ENCODE measurements at places on chromosomes 6 and 20.

GRCh38 chr6:150924808-150925589 lies 59.5 kb downstream of the MTHFD1L start:
- peak; percentile 75 for DNase-seq

DNA sequence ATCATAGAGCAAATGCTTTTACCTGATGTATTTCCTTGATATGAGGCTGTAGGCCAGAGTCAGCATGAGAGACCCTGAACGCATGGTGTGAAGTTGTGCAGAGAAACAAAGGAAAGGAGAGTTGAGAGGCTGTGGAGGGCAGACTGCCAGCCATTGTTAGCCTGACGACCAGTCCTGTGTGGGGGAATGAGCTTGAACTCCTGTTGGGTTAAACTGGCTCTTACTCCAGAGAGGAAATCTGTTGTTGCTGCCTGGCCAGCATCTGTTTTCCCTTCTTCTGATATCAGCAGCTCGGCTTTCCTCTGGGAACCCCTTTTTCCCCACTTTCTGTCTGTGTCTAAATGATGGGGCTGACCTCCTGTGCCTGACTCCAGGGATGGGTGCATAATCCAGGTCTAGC lies 158.2 kb upstream of the ZFP64 start:
- DNase-seq = no peak

- DNase-seq = no peak
Measured at GRCh38 chr6:80793411-80793810, 686.9 kb downstream of the BCKDHB start.

GRCh38 chr6:85865420-85866369 lies 223.0 kb upstream of the SYNCRIP start:
- DNase-seq = no peak

DNA sequence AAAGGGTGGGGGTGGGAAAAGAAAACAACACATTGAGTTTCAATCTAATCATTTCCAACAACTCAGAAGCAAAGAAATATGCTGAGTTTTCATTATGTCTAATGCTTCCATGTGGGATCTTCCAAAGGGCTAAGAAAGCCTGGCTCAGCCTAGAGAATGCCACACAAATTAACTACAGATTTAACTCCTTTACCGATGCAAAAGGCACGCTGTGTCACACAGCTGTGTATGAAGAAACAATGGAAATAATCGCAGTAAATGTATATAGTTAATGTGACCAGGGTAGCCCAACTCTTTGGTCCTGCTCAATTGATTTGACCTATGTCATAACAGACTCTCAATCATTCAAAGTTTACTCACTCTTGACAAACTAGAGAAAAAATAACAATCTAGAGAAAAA lies 17.8 kb downstream of the B4GALT5 start:
- DNase-seq = no peak

- no peak for DNase-seq
Measured at GRCh38 chr6:117354671-117355070, 71.1 kb downstream of the ROS1 start.

DNA sequence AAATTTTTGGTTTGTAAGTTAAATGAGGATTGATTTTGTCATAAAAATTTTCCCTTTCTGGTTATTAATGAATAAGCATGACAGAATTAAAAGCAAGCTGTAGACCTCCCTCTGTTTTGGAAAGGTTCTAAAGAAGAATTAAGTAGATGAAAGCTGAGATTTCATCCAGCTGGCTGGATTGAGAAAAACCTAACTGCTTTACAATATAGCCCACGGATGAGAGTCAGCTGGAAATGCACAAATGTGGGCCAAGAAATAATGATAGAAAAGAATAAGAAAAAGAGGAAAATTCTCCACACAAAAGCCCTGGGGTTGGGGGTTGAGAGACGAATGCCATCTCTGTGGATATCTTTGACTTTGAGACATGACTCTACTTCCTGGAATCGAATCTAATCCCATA lies 631.6 kb downstream of the HDGFL1 start:
- DNase-seq = no peak

GRCh38 chr6:157462956-157463742 lies 82.2 kb downstream of the ZDHHC14 start:
- DNase-seq = no peak

GRCh38 chr6:155645325-155645724 lies 189.7 kb upstream of the NOX3 start:
- no peak for DNase-seq

DNA sequence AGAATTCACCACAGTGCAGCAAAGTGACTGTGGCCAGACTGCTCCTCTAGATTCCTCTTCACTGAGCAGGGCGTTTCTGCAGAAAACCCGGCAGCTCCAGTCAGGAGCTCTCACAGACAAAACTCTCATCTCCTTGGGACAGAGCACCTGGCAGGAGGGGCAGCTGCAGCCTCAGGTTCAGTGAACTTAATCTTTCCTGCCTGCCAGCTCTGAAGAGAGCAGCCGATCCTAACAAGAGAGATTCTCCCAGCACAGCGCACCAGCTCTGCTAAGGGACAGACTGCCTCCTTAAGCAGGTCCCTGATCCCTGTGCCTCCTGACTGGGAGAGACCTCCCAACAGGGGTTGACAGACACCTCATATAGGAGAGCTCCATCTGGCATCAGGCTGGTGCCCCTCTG lies 1065.5 kb downstream of the GRIK2 start:
- DNase-seq = no peak

GRCh38 chr6:147384737-147385710 lies 123.5 kb upstream of the SAMD5 start:
- DNase-seq = no peak

DNA sequence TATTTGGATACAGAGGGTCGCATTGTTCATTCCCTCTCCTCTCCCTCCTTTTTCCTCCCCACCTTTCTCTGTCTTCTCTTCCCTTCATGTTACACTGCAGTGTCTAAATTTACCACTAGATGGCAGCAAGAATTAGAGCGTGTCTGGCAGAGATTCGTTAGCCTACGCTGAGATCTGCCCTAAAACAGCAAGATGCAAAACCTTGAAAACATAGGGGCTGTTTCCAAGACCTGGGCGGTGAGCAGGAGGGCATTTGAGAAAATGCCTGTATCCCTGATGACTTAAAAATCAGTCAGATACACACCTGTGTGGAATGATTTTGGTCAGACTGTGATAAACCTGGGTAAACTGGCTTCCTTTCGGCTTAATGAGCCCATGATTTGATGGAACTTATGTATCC lies 101.5 kb upstream of the ISM1 start:
- DNase-seq = peak; percentile 76

- DNase-seq = peak; percentile 47
Measured at GRCh38 chr20:23114018-23114417, 27.9 kb upstream of the CD93 start.

GRCh38 chr20:56995635-56996075 lies 270.8 kb downstream of the BMP7 start:
- peak; percentile 50 for DNase-seq

GRCh38 chr6:39834278-39834677 lies 42.1 kb downstream of the DAAM2 start:
- DNase-seq = no peak

DNA sequence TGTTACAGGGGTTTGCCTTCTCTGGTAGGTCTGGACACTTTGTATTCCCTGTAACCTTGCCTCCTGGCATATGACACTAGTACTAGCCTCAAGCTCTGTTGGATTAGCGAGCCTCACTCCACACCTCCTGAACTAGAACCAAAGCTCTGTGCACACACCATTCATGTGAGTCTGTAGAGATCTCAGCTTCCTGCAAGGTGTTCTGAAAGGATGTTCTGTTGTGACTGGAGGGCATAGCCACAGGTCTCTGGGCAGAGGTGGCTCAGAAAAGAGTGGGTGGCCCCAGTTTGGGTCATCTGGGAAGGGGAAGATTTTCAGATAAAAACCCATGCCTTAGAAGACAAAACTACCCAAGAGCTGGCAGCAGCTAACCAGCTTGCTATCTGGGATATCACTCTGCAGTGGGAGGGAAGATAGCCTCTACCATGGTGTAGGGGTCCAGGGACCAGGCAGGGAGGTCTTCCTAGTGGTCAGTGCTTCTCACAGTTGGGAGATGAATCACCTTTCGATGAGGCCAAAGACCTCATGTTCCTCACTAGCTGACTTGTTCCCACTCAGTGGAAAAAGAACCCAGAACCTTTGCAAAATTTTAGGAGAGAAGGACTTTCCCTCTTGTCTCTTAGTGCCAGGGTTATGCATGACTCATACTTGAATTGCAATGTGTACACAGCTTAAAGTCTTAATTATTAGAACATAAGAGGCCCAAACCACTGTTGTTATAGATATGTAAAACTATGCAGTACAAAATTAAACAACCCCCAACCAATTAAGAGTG lies 41.4 kb downstream of the HLA-F start:
- DNase-seq = no peak

DNA sequence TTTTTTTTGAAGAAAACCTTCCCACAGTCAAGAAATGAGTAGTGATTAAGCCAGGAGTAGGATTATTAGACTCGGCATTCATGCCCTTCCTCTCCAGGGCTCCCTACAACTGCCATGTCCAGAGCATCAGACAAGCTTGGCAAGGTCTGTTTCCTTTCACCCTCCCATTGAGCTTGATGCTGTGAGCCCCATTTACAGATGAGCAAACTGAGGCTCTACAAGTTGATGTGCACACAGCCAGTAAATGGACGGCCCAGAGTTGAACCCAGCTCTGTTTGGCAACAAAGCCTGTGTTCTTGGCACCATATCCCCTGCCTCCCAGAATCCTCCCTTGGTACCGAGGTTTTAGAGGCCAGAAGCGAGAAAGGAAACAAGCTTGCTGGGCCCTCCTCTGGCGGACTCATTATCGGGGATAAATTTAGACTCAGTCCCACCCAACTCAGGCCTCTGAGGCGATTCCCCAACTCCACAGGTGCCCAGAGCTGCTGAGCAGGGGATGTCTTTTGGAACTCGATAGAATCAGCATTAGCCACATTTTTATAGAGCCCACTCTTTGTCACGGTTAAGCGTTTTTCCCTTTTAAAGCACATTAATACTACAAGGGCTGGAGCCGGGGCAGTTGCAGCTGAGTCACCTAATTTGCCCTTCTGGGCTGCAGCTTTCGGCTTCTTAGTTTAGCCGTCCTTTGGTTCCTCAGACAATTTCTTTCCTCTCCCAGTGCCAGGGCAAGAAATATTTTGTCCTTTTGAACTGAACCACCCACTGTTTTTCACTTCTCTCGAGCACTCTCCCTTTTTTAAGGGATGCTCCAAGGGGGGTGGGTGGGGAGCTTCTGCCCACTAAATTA lies 23.0 kb upstream of the NFATC2 start:
- no peak for DNase-seq

GRCh38 chr20:45419188-45420091 lies 3.5 kb downstream of the PIGT start:
- no peak for DNase-seq

DNA sequence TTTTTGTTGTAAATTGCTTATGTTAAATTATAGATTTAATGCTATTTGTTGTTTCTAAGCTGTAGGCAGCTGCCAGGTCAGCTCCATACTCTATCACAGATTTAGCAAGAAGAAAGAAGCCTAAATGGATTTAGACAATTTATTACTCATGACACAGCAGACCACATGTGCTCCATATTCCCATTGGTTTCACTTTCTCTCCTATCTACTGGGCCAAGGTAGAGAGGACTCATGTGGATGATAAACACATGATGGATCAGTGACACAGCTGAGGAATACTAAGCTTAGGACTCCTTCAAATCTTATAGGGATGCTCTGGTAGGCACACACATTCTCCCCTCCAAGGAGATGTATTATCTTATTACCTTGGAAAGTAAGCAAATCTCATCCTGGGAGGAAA lies 553.0 kb upstream of the ADGRB3 start:
- no peak for DNase-seq

DNA sequence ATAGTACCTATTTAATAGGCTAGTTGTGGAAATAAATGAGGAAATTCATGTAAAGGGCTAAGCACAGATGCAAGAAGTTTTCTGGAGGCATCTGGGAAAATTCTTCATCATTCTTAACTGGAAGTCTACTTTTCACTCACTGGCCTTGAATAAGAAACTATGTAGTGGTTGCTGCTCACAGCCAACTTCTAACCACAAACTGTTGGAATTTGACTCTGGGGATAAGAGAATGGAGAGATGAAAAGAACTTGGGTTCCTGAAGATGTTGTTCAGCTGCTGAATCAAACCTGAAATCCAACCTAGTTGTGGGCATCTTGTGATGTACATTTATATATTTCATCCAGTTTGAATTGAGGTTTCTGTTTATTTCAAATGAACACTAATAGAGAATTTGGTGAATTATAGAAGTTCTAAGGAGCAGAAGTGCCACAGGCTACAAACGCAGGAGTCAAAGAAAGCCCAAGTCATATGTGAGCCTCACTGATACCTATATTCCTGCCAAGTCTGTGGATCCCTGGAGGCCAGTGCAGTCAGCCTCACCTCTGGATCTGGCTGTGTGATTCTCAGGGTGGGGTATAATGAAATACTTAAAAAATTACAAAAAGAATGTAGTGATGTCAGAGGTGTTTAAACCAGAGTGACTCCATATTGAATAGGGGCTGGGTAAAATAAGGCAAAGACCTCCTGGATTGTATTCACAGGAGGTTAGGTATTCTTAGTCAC lies 18.7 kb upstream of the MEI4 start:
- no peak for DNase-seq

DNA sequence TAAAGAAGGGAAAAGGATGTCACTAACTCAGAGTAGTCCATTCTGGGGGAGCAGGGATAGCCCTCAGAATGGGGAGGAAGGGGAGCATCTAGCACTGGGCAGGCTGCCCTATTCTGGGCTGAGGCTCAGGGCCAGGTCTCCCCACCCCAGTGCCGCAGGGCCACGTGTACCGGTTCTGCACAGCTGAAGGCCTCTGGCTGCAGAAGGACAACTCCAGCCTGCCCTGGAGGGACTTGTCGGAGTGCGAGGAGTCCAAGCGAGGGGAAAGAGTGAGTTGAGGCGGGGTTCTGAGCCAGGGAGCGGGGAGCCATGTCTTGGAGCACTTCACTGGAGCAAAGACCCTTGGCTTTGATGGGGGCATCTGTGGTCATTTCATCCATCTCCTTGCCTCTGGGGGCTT lies 17.0 kb downstream of the GLP1R start:
- no peak for DNase-seq

DNA sequence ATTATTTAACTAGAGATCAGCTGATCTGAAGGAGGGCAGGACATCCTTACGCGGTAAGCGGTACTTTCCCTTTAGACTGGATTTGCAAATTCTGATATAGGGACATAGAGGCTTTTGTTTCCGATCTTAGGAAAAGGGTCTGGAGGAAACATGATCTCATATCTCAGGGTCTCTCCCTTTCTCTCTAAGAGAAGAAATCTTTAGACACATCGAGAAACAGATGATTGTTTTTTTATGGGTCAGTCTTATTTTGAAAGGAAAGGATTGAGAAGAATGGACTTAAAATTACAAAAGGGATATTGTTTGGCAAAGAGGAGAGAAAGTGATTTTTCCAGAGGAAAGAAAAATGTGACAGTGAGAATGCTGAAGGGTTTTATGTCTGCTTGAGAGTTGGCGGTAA lies 83.9 kb upstream of the OGFRL1 start:
- DNase-seq = no peak
